ENCODE measurements at places on chromosomes 3 and 15.

- no peak for DNase-seq
Observed at GRCh38 chr3:50147861-50148260, 7.3 kb upstream of the SEMA3F start.

- no peak for DNase-seq
Observed at GRCh38 chr3:40546816-40547215, 22.1 kb downstream of the ZNF621 start.

DNA sequence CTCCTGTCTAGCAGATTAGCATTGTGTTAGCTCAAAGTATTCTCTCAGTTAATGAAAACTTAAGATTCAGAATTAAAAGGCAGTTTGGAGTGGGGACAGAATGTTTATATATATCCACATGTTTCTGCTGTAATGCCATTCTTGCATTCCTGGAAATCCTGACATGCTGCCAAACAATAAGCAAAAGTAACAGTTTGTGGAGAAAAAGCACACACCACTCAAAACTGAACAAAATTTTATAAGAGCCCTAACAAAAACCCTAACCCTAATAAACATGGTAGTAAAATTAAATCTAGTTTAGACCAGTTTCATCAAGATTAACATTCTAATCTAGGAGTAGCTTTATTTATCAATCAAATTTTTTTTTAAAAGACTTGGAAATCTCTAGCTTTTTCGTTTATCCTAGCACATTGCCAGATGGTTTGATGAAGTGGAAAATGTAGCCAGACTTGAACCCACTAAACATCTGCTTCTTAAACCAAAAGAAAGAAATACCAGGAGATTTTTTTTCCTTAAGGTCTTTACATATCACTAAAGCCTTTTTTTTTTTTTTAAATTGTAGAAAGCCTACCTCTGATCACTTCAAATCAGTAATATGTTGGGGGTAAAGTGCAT lies 3.7 kb downstream of the TCAIM start:
- no peak for DNase-seq

- DNase-seq: no peak
Observed at GRCh38 chr15:91887921-91888373, 34.4 kb downstream of the SLCO3A1 start.

- no peak for DNase-seq
Observed at GRCh38 chr3:144875211-144875610, 903.6 kb downstream of the DIPK2A start.

- no peak for DNase-seq
Observed at GRCh38 chr3:193488741-193489140, 66.0 kb downstream of the ATP13A4 start.

DNA sequence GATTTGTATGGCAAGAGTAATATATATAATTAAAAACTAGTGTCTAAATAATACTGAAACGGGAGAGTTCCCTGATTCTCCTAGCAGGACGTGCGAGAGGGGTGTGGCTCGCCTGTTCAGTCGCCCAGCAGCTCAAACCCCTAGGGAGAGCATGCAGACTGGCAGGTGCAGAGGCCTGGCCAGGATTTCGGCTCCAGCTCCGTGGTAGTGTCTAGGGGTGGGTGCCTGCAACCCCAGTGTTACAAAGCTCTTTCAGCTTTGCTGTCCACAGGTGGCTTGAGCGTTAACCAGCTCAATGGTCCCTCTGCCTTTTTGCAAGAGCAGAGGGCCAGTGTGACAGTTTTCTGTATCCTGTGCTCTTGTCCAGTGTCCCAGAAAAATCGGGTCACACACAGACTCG lies 226.6 kb downstream of the ALCAM start:
- no peak for DNase-seq

DNA sequence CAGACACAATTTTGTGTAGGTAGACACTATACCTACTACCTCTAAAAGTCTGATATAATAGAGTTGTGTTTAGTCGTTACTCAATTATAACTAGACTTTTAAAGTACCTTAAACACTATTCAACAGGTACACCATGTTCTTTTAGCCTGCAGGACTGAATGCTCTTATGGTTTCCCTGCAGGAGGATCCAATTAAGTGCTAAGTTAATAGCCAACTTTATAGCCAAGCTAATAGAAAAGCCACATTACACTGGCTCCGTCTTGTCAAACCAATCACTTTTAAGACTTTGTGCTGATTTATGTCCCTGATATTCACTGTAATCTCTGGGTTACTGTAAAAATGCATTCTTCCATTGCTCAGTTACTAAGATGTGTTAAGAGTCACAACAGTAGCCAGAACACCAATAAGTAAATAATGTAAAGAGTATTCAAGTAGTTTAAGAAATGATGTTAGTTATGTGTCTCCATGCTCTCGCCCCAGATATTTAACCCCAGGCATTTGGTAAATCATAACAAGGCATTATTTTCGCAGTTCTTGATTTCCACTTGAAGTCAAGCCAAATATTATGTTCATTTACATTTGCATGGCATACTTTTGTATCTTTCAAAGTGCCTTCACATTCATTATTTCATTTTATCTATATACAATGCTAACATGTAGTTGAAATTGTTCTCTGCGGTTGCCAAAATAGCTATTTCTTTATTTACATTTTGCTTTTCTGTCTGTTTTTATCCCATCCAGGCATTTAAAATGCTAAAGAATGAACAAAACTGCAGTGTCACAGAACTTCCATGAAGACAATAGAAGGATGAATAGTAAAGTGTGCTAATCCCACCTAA lies 42.7 kb upstream of the AP4E1 start:
- no peak for DNase-seq

- no peak for DNase-seq
Observed at GRCh38 chr15:52349052-52349700, 53.6 kb upstream of the MYO5C start.

DNA sequence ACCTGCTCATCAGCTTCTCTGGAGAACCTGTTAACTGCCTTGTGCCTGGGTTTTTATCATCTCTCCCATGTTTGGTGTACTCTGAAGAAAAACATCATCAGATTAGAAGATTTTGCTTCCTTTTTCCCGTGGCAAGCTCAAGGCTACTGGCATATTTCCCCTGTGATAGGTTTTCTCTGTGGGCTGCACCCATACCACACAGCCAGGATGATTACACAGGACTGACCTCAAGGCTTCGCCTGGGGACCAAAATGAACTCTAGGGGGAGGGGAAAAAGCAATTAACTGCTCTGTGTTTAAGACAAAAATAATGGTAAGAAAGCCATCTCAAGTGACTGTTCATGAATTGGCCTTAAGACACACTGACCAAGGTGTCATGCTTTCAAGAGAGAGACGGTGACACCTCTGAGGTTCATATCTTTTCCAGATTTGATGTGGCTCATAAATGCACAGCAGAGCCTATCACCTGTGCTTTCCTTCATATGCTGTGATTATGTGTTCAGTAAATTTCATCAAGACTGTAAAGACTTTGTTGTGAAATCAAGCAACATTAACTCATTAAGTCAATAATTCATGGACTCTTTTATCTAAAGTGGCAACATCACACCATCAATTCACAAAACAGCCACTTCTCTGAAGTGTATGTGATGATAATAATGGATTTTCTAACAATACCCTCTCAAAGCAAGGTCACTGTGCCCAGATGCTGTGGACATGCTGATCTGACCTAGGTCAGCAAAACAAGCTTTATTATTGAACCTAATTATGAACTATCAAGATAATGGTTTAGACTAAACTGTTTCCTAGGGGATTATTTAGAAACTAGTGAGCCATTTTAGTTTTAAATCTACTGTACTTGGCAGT lies 427.9 kb downstream of the WDR72 start:
- DNase-seq: no peak

DNA sequence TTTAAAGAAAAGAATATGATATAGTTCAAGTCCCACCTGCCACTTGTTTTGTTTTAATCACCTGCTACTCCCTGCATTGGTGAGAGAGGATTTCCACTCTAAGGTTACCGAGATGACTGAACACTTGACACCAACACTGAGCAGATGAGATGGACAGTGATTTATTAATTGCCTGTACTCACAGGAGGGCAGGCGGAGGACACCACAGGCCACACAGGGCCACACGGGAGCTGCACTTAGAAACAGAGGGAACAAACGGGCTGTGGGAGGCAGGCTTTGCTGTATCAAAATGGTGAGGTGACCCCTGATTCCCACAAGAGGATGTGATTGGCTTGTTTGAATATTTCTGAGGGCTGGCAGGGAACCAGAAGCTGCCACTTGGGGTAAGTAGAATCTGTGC lies 10.8 kb downstream of the MINAR1 start:
- DNase-seq: no peak

DNA sequence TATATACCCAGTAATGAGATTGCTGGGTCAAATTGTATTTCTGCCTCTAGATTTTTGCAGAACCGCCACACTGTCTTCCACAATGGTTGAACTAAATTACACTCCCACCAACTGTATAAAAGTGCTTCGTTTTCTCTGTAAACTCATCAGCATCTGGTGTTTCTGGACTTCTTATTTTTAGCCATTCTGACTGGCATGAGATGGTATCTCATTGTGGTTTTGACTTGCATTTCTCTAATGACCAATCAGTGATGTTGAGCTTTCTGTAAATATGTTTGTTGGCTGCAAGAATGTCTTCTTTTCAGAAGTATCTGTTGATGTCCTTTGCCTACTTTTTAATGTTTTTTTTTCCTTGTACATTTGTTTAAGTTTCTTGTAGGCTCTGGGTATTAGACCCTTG lies 182.9 kb upstream of the TRIM42 start:
- DNase-seq: no peak

DNA sequence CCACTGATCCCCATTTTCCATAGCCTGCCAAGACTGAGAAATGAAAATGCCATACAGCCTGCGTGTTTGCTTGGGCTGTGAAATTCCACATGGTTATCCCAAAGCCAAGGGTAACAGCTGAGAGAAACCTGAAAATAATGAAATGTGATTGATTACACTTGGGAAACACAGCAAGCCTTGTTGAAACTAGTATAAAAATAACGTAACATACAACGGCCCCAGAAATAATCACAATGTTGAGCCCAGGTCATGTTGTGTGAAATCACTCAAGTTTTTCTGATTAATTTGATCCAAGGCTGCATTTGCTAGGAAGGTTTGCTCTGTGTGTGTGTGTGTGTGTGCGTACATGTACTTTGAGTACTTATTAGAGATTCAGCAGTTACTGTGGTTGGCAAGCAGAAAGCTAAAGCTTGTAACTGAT lies 269.0 kb downstream of the OXSM start:
- DNase-seq: no peak

DNA sequence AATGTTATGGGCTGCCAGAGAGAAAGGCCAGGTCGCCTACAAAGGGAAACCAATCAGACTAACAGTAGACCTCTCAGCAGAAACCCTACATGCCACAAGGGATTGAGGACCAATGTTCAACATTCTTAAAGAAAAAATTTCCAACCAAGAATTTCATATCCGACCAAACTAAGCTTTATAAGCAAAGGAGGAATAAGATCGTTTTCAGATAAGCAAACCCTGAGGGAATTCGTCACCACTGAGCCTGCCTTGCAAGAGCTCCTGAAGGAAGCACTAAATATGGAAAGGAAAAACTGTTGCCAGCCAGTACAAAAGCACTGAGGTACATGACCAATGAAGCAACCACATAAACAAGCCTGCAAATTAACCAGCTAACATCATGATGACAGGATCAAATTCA lies 33.1 kb downstream of the PYGO1 start:
- DNase-seq: no peak

- DNase-seq: no peak
Observed at GRCh38 chr3:124137216-124137615, 145.3 kb upstream of the ROPN1 start.

DNA sequence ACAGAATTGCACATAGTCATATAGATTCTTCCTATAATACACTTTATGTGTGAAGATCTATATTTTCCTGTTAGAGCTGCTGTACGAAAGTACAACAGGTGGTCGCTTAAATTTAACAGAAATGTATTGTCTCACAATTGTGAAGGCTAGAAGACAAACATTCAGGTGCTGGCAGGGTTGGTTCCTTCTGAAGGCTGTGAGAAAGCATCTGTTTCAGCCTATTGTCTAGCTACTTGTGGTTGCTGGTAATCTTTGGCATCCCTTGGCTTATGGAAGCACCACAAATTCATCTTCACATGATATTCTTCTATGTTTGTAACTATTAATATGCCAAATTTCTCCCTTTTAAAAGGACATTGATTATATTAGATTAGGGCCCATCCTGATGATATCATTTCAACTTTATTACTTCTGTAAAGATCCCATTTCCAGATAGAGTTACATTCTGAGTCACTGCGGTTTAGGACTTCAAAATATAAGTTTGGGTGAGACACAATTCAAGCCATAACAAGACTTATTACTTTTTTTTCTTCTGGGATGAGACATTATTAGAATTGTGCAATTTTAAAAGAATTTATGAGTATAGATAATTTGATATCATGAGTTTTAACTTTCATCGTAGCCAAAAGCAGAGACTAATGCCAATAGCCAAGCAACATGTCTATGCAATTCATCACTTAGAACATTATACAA lies 248.1 kb upstream of the BCHE start:
- DNase-seq: no peak
